B cell (primary cell): ENCODE measurements at places on chromosomes 2 and 18. TPM values are rescaled to one million over a fixed set of nuclear protein-coding genes. Genes with fewer than 3 reads are reported as not detected.

Gene SCYGR4
- not detected in 2 replicates for total RNA-seq

DNA sequence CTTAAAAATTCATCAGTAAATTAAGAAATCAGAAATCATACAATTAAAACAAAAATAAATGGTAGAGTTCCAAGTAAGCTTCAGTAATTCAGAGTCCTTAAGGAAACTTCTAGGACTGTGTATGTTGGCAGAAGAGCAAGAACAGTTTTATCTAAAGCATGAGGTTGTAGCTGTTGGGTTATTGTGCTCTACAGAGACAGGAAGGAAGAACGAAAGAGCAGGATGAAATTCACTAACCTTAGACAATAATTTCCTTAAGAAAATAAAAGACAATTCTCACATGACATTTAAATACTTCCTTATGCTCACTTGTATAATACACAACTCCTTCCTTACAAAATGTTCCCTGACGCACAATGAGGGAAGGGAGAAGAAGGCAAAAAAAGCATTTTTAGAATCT is 133.4 kb downstream of the STK39 start:
- DNase-seq, result no peak

- DNase-seq, result no peak
These were observed 1626.3 kb upstream of the CELF4 start for GRCh38 chr18:39191931-39192330.

Gene MC5R
- not detected in 2 replicates for total RNA-seq

Gene GREB1L
- total RNA-seq, result not detected in 2 replicates

DNA sequence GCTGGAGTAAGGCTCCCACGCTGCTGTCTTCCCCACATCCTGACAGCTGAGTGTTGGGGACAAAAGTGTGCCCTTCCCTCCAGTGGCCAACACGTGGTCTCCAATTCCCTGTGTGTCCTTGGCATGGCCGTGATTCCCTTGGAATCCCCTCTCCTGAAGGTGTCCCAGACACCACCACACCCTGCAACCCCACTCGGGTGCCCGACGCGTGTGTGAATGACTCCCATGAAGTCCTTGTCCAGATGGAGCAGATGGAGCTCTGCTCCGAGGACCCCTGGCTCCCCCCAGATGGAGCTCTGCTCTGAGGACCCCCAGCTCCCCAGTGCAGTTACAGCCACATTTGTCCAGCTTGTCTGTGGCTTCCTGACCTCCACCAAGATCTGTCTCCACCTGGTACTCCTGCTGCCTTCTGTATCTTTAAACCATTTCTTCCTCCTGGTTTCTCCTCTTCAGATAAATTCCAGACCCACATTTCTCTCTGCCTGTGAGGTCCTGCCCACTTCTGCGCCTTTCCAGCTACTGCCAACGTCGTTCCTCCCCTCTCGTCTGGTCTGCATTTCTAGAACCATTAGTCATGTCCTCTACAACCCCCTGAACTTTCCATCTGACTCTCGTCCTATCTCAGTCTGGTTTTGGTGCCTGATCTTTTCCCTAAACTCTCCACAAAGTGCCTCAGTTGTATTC is 86.8 kb upstream of the PXDN start:
- no peak for DNase-seq

GRCh38 chr2:152155209-152155608 is 20.4 kb downstream of the STAM2 start:
- no peak for DNase-seq

GRCh38 chr2:38498045-38498481 is 104.7 kb downstream of the HNRNPLL start:
- peak; percentile 62 for DNase-seq
